ENCODE measurements at places on chromosomes 5 and 9.

- DNase-seq: no peak
Measured at GRCh38 chr5:17794815-17795214, 160.6 kb downstream of the TAF11L14 start.

GRCh38 chr5:171418316-171418981 is 998 bp upstream of the FGF18 start:
- peak; percentile 47 for DNase-seq

DNA sequence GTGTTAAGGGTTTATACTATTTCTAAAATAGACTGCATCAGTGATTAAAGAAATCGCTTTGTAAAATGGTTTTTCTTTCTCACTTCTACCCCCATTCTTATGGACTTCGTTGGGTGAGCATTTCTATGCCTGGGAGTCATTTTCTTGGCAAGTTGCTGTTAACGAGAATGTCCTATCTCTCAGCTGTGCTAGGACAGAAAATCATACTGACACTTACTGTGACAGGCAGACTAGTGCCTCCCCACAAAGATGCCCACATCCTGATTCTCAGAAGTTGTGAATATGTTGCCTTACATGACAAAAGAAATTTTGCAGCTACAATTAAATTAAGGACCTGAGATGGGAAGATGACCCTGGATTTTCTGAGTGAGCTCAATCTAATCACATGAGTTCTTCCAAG is 65.1 kb upstream of the NMUR2 start:
- no peak for DNase-seq

DNA sequence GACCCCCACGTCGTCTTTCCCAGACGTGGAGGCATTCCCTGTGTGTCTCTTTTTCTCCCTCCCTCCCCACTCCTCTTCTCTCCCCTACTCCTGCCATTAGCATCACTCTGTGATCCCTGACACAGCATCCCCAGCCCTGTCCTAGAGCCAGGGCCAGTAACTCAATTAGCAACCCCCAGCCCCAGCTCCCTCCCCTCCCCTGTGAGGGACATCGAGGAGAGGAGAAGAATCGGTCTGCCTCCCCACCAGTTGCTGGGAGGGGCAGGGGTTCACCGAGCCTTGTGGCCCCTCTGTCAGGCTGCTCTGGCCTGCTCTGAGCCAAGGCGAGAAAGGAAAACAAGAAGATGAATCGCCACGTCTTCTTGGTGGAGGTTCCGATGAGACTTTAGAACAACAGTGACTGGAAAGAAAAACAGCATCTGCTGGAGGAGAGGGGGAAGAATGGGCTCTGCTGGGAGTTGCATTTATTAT is 123.1 kb downstream of the PAPPA start:
- DNase-seq: no peak

DNA sequence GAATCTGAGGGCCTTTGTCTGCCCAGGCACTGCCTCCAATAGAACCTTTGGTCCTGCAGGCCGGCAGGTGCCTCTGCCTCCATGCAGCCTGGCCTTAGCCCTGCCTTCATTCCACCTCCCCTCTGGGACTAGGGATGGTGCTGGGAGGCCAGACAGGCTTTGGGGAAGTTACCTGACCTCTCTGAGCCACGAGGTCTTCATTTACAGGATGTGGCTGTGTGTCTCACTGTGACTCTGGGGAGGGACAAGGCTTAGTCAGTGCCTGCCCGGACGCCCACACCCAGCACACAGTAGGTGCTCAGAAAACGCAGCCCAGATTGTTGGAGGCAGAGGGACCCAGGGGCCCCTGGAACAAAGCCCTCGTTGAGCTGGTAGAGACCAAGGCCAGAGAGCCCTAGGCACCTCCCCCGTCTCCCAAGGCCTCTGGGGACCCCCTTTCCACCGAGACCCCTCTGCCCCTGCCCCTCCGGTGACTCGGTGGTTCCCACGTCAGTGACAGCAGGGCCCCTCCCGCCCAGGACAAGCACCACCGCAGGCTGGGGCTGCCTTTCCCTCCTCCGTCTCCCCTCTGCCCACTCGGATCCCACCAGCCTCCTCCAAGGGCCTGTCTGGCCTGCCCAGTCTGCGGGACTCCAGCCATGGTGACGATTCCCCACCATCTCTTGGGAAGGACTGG is 46.9 kb upstream of the EGFL7 start:
- no peak for DNase-seq

DNA sequence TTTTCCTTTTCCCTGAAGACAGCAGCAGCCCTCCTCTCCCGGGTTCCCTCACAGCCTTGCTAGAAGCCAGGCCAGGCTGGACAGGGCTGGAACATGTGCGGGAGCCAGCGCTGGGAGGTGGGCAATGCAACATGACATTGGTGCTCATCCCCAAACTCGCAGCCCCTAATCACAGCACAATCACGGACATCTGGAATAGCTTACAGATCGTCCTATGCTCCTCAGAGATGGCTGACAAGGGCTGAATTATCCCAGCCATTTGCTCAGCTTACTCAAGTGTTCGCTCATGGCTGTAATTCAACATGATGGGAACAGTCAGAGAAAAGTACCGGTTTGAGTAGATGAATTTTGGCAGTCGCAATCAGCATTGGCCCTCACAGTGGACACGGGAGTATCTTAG is 49.8 kb downstream of the FSTL4 start:
- DNase-seq: no peak

DNA sequence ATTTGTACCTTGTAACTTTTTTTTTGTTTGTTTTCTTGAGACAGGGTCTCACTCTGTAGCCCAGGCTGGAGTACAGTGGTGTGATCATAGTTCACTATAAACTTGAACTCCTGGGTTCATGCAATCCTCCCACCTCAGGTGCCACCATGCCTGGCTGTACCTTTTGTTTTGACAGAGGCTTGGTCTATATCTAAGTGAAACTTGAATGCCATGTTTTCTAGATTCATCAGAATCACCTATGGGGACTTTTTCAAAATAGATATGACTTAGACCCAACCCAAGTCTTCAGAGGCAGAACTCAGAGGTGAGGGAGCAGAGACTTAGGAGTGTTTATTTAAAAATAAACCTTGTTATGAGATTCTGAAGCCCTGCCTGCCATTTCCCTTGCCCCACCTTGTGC is 128.4 kb downstream of the PTTG1 start:
- DNase-seq: no peak

Measured in stimulated activated CD4-positive, alpha-beta T cell treated with anti-CD3 and anti-CD28 coated beads, Interleukin-4, amount 100 ng/mL, for 48 hours (primary cell).